ENCODE measurements at places on chromosomes 2 and 18.

DNA sequence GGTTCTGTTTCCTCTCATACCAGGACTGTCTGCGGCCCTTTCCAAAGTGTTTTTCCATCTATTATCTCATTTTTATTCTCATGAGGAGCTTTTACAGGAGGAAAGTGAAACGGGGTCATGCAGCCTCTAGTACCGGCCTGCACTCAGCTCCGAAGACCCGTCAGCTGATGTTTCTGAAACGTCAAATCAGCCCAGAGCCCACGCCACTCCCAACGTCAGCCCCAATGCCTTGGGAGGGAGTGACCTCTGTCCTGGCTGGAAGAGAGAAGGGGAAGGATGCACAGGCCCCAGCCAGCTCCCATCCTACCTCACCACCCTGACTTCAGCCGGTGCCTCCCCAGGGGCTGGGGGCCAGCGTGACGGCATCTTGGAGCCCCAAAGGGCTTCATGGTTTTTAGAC is 58.5 kb downstream of the ADCY3 start:
- DNase-seq = peak; percentile 79

GRCh38 chr2:227160164-227160563 is 3.8 kb downstream of the COL4A4 start:
- no peak for DNase-seq

GRCh38 chr2:235960011-235960715 is 208.0 kb downstream of the GBX2 start:
- DNase-seq = no peak

DNA sequence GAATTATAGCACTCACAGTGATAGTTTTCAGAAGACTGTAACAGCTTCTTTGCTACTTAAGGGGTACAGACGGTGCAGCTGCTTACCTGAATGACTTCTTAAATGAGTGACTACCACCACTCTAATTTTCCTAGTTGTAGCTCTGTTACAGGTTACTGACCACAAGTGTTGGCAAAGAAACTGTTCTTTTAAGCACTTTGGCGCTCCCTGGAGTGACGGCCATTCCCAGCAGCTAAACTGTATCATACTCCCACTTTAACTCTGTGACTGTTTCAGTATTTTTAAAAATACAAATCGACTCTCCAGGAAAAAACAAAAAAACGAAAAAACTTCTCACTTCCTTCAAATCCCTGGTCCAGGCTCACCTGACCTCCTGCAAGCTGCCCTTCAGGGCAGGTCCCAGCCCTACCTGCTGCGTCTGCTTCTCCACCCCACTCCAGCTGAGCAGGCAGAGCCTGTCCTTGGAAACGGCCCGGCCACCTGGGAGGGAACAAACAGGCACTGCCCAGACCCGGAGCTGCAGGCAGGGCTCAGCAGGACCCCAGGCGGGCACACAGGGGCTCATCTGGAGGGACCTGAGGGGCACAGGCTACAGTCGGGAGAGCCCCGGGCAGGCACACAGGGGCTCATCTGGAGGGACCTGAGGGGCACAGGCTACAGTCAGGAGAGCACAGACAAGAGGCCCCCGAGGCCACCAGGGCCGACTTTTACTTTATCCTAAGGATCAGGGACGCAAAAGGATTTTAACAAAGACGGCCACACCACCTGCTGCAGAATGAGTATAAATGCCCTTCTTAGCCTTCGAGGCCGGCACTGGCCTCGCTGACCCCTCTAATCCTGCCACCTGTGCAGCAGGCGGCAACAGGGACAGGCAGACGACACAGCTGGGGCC is 24.5 kb downstream of the SLC66A2 start:
- no peak for DNase-seq

DNA sequence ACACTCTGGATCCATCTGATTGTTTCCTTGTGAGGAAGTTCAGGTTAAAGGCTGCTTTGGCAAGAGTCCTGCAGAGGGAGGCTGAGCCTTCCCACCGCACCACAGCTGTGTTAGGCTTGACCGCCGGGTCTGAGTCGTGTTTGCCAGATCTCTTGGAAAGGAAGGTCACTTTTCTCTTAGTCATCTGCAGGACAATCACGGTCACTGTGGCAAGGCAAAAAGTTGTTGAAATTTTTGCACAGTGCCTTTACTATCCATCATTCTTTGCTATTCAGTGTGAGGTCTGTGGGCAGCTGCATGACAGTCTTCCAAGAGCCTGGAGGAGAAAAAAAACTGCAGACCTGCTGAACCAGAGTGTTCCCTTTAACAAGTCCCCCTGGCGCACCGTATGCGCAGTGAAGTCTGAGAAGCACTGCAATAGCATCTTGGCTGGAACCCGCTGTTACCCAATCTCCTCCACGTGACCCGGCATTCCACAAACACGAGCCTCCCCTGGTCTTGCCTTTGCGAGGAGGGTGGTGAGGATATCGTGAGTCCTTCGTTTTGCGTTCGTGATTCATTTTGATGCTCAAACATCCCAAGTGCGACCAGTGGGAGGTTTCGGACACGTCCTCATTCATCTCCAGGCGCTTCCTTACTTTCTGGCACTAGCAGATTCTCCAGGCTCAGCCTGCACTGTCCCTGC is 23.0 kb downstream of the BIN1 start:
- DNase-seq = peak; percentile 86

DNA sequence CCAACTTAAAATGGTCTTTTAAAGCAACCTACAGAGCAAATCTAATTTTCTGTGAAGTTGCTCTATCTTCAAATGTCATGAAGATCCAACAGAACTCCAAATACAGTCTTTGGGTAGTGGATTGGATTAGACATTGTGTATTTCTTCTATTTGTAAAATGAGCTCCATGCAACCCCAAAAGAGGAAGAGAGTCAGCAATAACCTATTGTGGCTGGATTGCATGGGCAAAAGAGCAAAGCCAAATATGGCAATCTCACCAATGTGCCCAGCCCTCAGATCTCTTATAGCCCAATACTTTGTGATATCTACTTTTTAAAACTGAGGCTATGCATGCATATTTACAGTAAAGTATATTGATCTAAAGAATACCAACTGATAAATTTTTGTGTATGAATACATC is 146.3 kb downstream of the TXNL1 start:
- no peak for DNase-seq

GRCh38 chr2:28437918-28438317 is 45.3 kb downstream of the FOSL2 start:
- DNase-seq = no peak

- DNase-seq = no peak
Observed at GRCh38 chr2:159228081-159228581, 58.4 kb downstream of the WDSUB1 start.

GRCh38 chr2:63712748-63713147 is 124.0 kb downstream of the MDH1 start:
- DNase-seq = no peak

DNA sequence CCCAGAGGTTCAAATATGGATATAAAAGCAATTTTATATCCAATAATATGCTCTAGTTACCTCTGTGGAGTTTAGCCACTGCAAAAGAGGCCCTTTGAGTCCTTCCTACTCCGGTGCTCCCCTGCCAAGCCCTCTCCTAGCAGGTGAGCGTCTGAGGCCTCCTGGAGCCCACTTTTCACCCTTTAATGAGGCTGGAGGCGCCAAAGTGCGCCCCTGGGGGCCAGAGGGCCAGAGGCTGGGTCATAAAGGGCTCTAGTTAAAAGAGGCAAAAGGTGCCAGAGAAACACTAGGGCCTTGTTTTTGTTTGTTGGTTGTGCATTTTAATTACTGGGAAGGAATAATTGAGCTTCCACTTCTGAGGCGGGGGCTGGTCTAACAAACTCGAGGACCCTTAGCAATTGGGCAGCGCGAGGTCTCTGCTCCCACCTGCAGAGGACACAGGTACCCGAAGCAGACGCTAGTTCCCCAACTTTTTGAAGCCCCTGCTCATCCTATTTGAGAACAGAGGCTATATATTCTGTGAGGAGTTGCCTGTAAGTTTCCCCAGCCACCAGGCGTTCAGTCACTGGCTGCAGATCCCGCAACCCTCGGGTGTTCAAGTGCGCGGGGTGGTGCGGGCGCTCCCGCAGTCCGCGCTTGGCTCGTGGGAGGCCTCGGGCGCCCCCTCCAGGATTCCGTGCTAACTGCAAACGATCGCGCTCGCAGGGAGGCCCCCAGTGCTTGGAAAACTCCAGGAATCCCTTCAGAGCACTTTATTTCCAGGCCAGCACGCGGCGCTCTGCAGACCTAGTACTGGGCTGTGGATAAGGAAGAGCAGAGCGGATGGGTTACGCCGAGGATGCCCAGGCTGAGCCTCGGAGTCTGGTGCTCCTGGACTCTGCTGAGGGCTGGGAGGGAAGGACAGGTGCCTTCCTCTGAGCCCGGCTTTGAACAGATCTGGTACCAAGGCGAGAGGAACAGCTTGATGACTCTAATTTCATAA is 14.1 kb downstream of the MSGN1 start:
- peak; percentile 89 for DNase-seq

DNA sequence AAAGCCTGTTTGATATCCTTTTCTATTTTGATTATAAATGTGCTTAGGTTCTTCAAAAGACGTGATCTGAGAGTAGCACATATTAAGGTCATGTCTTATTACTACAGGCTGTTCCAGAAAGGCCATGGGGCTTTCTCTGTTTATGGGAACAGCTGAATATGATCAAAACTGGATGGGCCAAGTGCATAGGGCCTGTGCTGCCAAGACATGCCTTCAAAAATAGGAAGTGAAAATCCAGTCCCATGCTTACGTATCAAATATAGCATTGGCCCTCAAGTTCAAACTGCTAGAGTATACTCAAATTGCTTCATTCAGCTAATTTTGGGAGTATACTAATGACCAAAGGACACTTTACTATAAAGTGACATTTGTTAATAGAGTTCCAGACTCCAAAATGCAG is 24.1 kb downstream of the SLC25A52 start:
- DNase-seq = no peak

DNA sequence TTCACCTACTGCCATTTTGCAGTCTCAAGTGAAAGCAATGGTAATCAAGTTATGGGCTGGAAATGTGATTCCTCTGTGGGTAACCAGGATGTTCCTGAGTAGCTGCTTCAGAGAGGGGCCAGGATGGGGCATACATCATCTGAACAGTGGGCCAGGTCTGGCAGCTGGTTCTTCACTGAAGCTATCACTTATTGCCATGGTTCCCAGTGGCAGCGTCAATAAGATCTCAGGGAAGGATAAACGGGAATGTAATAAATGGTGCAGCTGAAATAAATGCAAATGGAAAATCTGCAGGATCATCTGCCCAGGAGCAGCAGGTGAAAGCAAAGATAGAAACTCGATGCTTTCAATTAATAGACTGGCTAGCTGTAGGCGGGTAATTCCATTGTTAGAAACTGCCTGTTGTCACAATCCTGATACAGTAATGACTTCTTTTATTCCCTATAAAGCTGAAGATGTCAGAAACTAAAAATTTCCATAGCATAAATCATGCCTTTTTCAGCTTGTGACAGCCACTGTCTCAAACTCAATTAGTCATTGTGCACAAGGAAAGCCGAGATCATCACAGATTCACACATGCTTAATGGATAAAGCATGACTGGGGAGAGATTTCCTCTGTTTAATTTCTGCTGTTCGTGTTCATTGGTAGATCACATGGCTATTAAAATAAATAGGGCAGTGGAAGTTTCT is 56.2 kb upstream of the CCDC85A start:
- DNase-seq = no peak

- DNase-seq = no peak
Observed at GRCh38 chr2:80610108-80610507, 305.6 kb upstream of the LRRTM1 start.

DNA sequence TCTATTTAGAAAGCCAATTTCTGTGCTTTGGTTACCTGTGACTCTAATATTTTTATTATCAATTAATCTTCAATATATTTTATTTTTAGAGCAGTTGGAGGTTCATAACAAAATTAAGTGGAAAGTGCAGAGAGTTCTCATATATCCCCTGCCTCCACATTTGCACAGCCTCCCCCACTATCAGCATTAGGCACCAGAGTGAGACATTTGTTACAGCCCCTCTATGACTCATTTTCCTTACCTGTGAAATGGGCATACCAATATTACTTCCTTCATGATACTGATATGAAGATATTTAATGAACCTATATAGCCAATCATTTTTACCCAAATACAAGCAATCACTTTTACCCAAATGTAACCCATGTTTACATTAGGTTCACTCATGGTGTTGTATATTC is 34.0 kb upstream of the CYTIP start:
- DNase-seq = no peak

GRCh38 chr2:211730215-211730614 is 808.4 kb downstream of the ERBB4 start:
- DNase-seq = no peak

- no peak for DNase-seq
Observed at GRCh38 chr2:227903381-227903780, 31.9 kb downstream of the DAW1 start.

DNA sequence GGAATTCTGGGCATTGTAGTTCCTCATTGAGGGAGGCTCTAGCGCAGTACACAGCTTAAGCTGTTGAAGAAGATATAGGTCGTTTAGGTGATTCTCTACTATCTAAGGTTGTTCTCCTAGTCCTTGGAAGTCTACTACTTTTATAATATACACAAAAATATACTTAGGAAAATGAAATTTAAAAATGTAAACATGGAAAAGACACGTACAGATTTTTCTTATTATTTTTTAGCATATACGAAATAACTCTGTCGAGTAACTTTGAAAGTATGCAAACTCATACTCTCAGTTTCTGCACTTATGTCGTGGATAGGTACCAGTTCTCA is 272 bp upstream of the FASTKD1 start:
- no peak for DNase-seq

GRCh38 chr2:112170495-112170894 is 32.3 kb downstream of the FBLN7 start:
- DNase-seq = no peak

DNA sequence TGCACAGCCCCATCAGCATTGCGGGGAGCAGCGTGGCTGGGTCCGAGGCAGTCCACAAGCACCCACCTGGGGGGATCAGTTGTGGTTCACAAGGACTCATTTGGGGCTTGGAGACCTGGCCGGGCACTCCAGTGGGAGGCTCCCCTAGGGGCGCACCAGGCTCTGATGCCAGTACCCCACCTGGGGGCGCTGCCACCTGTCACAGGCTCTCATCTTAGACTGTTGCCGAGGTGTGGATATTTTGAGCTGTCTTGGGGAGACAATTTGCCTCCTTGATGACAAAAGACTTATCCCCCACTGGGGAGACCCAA is 3.0 kb downstream of the ADRA2B start:
- DNase-seq = no peak

Data from right cardiac atrium (tissue), 5 donors.